ENCODE measurements at places on chromosomes 7 and 10. TPM values are rescaled to one million over a fixed set of nuclear protein-coding genes. Genes with fewer than 3 reads are reported as not detected.
A peak's percentile ranks its signal among the peaks of the same experiment; 100 is the strongest.

DNA sequence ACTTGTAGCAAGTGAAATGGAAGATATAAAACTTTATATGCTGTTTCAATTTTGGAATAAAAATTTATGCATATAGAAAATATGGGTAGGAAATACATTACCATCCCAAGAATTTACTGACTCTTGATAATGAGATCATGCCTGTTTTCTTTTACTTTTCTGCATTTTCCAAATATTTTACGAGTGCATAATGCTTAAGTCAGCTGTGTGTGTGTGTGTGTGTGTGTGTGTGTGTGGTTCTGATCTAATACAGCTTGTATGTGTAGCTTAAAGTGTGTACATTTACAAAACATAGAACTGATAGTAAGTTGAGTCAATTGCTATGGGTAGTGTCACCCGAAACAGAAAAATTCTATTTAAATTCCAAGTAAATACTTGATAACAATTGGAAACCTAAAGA lies 315.9 kb upstream of the LRRN3 start:
- DNase-seq, result no peak

GRCh38 chr10:43943818-43944360 lies 295.2 kb upstream of the ZNF32 start:
- DNase-seq, result peak; percentile 79

DNA sequence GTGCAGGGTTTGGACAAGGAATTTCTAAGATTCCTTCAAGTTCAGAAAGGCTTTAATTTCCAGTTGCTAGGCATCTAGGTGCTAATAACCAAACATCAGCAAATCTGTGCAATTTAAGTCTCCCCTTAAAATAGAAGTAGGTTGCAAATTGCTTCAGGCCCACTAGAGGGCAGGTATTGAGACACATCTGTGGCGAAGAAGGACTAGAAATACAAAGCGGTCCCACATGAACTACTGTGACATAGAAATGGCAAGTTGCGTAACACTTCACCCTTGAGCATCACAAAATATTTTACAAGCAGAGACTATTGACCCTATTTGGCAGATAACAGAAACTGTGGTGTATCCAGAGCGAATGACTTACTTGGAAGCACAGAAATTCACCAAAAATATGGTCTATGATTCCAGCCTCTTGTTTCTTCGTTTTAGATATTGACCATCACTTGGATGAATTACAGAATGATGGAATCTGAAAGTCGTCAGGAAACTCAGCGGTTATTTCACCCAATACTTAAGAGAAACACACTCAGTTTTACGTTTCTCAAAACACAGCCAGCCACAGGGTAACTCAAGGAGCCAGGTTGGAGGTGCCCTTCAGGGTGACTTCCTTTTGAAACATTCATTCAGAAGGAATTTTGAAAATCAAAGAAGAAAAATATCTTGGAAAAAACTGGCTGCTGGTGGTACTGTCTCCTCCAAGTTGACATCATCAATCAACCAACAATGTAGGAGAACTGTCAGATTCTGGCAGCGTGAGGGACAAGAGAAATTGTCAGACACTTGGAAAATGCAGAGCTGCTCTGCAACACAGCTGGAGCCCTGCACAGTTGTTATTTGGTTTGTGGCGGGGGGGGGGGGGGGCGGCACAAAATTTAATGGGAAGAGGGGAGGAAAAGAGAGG lies 256.3 kb upstream of the MINDY3 start:
- no peak for DNase-seq

ZNF736 gene
- 4.8 TPM for total RNA-seq

- no peak for DNase-seq
Measured at GRCh38 chr7:74349621-74350020, 60.4 kb downstream of the CLIP2 start.

DNA sequence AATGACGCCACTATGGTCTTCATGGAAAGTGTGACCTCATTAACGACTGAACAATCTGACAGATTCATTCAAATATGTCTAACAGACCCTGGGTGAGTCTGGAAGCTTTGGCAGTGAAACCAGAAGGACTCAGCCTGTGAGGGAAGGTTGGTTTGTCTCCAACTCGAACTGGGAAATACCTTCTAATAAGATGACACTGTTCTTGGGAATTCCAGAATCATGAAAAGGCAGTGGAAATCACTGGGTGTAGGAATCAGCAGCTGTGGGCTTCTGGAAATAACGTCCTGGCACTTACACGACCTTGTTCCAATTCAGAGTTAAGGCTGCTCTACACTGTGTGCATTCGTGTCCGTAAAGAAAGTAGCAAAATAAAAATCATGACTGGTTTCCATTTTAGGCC lies 75.1 kb downstream of the DGKI start:
- DNase-seq, result no peak

ZNF488 gene
- not detected for total RNA-seq

DNA sequence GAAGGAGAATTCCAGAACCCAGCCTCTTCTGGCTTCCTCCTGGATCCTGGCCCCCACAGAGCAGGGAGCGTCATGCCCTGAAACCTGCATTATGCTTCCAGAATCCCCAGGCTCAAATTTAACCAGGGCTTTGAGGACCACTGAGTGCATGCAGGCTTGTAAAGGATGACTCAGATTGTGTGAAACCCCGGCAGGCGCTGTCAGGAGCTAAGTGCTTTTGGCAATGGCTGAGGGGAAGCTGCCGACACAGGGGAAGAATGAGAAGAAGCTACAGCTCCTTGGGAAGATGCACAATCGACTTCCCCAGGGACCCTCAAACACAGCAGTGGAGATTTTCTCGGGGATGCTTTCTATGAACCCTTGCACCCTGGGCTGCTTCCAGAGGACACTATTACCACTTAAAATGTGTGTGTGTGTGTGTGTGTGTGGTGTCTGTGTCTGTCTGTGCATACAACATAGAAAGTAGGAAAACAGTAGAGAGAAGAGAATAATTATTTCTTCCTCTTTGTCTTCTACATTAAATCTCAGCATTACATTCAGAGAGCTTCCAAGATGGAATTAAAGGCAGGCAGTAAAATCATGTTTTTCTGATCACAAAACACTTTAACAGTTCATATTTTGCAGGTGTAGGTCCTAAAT lies 183.5 kb upstream of the INHBA start:
- no peak for DNase-seq

- DNase-seq, result no peak
Measured at GRCh38 chr7:136063326-136063666, 86.1 kb upstream of the MTPN start.

- DNase-seq, result no peak
Measured at GRCh38 chr7:68789597-68789996, 808.7 kb upstream of the AUTS2 start.

GRCh38 chr10:47092831-47093230 lies 181.6 kb downstream of the PTPN20 start:
- no peak for DNase-seq
